ENCODE measurements at places on chromosomes 3 and 15.

GRCh38 chr15:54638666-54639065, 558.1 kb downstream of the RSL24D1 start:
- DNase-seq: no peak

DNA sequence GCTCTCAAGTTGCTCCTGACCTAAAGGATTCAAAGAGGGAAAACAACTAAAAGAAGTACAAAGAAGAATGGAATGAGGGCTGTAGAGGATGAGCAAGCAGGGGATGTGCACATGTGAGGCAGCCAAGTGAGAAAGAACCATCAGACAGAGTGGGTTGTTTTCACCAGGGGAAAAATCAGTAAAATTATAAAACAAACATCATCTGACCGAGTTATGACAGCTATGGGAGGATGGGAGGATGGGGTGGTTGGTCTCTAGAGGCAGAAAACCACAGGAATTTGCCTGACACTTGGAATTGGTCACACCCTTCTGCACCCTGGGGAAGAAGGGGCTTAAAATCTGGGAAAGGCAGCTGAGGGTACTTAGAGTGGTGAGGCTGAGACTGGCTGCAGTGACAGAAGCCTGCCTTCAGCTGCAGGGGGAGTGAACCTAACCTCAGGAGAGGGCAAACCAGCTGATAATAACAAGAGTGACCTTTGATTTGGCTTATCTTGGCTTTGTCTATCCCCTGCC, 10.1 kb downstream of the ARHGAP31 start:
- no peak for DNase-seq

DNA sequence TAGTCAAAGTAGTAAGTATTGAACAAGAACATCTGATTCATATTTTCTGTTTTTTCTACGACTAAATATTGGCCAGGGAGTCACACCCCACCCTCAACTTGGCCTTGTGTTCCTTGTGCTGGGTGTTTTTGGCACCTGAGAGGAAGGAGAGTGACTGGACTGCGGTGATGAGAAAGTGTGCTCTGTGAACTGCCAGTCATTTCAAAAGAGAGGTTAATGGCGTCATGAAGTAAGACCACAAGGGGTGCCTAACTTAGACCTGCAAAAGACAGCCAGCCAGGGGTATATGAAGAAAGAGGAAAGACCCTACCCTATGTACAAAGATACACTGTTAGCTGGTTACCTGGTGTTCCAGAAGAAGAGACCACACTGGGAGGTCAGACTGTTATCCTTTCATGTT, 58.4 kb upstream of the COL8A1 start:
- DNase-seq: no peak

DNA sequence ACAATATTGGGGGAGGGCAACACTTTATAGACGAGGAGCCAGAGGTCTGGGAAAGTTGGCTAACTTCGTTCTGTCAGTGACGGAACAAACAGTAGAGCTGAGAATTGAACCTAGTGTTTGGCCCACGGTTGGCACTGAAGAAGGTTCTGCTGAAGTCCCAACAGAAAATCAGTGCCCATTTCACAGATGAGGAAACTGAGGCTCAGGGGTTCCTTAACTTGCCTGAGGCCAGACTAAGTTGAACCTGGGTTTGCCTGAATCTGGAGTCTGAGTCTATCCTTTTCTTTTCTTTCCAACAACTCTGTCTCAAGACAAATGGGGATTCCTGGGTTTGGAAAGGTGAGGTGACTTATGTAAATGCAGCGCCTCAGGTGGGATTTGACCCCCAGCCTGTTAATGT, 55.1 kb downstream of the SLC6A6 start:
- DNase-seq: no peak

- DNase-seq: no peak
These were observed 32.9 kb downstream of the PIK3CA start for GRCh38 chr3:179181021-179181472.

GRCh38 chr3:190005343-190006113, 115.2 kb downstream of the P3H2 start:
- DNase-seq: no peak

GRCh38 chr15:41655716-41656115, 4.5 kb upstream of the MGA start:
- DNase-seq: no peak

DNA sequence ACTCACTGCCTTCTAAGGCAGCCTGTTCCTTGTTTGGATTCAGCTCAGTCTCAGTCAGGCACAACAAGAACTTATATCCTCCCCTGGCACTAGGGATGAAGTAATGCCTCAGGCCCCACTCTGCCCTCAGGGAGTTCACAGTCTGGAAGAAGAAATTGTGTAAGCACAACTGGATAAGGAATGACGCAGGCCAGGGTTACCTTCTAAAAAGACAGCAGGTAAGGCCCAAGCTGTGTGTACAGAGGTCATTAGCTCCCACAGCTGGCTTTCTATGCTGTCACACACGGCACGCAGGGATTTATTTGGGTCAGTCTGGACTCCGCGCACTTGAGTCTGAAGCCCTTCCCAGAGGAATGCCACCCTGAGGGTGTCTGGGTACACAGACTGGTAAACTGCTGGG, 82.9 kb downstream of the IQSEC1 start:
- DNase-seq: no peak

DNA sequence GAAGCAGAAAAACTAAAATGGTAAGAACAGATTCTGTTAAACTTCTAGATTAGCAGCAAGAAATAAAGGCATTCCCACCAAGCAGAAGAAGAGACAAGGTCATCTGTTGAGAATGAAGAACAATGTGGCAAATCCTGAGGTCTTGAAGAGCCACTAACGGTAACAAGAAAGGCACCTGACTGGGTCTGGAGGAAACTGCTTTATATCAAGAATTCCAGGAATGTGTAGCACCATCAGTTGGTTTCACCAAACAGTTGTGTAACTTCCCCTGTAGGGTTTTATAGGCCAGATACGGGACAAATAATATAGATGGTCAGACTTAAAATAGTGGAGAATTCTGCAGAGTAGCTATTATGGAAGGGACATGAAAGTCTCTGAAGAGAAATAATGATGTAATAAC, 57.3 kb downstream of the ACAP2 start:
- no peak for DNase-seq

- DNase-seq: no peak
These were observed 35.0 kb downstream of the MLH1 start for GRCh38 chr3:37028329-37028728.

DNA sequence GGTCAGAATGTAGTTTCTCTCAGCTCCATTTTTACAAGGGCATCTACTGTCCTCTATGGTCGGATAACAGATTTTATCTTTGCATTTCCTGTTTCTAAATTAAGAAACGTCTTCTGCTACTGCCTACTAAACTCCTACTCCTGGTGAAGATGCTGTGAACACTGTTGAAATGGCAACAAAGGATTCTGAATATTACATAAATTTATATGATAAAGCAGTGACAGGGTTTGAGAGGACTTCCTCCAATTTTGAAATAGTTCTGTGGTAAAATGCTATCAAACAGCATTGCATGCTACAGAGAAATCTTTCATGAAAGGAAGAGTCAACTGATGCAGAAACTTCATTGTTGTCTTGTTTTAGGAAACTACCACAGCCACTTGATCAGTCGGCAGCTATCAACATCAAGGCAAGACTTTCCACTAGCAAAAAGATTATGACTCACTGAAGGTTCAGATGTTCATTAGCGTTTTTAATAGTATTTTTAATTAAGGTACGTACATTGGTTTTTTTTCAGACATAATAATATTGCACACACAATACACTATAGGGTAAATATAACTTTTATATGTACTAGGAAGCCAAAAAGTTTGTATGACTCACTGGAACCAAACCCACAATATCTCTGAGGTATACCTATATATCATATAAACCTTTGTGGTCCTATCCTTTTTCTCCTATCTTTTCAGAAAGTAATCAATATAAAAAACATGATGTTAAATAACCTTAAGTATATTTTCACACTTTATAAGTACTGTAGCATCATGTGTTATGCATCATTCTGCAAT, 156.1 kb downstream of the STAG1 start:
- DNase-seq: no peak

Measured in stimulated activated CD4-positive, alpha-beta T cell treated with anti-CD3 and anti-CD28 coated beads, Interleukin-15, amount 100 ng/mL, for 1 hour (primary cell).